ENCODE measurements at places on chromosomes 6 and 20. TPM values are rescaled to one million over a fixed set of nuclear protein-coding genes. Genes with fewer than 3 reads are reported as not detected.

APOBEC2 gene
- not detected for total RNA-seq

SLC22A1 gene
- total RNA-seq: 1.7 TPM

AVP gene
- not detected for total RNA-seq

TGM2 gene
- total RNA-seq: 1.2 TPM

THBS2 gene
- total RNA-seq: 1.3 TPM

CTCFL gene
- total RNA-seq: 0.14 TPM

MCUR1 gene
- total RNA-seq: 25.2 TPM

RIPPLY2 gene
- total RNA-seq: 0.66 TPM

BMP2 gene
- 0.84 TPM for total RNA-seq

LY6G5C gene
- 11.0 TPM for total RNA-seq

SNX21 gene
- total RNA-seq: 16.8 TPM
